ENCODE measurements at places on chromosomes 3 and 15. TPM values are rescaled to one million over a fixed set of nuclear protein-coding genes. Genes with fewer than 3 reads are reported as not detected.

DNA sequence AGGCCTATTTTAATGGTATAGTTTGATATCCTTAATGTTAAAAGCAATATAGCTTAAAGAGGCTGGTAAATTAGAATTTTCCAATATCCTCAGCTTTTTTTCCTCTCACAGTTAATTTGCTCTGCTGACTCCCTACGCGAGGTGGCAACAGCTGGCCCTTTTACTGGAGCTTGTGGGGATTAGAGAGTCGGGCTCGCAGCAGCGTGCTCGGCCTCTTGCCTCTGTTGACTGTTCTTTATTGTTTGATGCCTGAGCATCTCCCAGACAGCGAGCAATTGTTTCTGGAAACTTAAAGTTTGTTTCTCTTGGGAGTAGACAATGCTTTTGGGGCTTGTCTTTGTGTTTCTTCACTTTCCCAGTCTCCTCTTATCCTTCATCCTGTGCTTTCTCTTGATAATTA lies 80.8 kb downstream of the OPA1 start:
- peak; percentile 17 for DNase-seq

DNA sequence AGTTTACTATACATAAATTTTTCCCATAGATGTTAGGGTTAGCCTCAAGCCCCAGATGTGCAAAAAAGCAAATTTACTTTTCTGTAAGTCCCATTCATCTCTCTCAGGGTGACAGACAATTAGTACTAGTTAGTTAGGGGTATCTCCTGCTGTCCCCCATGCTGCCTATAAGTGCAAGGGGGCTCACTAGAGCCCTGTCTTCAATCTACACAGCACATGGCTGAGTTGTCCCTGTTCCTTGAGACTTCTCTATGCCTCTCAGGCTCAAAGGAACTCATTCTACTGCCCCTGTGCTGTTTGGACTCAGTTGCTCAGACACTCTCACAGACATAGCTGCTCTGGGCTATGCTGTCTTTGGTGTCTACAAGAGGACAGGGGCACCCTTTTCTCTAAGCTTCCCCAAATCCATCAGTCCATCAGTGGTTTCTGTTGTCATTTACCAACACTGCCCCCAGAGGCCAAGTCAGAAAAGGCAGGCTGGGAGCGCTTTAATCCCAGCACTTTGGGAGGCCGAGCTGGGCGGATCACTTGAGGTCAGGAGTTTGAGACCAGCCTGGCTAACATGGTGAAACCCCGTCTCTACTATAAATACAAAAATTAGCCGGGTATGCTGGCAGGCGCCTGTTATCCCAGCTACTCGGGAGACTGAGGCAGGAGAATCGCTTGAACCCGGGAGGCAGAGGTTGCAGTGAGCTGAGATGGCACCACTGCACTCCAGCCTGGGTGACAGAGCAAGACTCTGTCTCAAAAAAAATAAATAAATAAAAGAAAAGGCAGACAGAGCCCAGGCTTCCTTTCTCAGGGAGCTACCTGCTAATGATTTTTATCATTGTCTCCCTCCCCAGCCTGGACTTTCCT lies 31.4 kb upstream of the PRTG start:
- DNase-seq, result no peak

GRCh38 chr3:34238407-34238806 lies 440.0 kb downstream of the PDCD6IP start:
- DNase-seq, result no peak

DNA sequence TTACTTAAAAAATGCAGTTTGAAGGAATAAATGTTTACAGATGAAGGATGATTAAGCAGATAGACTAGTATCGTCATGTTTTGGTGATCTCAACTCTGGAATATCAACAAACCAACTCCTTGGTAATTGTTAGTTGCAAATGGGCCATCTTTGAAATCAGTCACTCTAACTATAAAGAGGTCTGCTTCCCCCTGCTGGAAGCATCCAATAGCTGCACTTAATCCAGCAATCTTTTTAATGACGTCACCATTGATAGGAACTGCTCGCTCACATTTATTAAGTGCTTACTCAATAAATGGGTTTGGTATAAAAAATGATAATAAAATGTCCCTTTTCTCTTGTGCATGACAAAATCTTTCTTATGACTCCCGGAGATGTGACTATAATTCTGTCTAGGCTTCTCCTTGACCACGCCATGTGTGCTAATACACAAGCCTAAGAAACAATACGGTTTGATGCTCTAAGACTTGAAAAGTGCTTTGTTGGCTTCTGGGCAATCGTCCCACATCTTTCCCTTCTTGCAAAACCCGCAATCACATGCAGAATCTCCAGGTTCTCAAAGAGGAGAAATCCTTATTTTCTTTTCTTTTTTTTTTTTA lies 227.6 kb upstream of the POU1F1 start:
- peak; percentile 11 for DNase-seq

GRCh38 chr3:3189102-3189727 lies 9.7 kb upstream of the CRBN start:
- no peak for DNase-seq

The ATP2C1 gene
- total RNA-seq, result 132 TPM

- peak; percentile 42 for DNase-seq
Observed at GRCh38 chr3:43691120-43691995, 620 bp downstream of the ABHD5 start.

DNA sequence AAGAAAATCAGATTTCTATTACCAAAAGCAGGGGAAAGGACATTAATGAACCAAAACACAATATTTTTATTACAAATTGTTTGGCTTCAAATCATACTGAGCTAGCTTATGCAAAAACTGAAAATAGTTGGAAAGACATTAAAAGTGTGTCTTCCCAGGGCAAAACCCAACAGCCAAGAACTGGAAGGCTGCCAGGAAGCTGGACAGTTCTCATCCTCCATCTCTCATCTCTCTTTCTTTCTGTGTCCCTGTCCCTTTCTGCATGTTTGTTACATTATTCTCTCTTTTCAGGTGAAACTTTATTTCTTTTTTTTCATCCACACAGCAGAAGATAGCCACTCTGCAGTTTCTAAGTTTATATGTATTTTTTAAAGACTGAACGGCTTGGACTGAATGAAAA lies 41.1 kb upstream of the SNTN start:
- no peak for DNase-seq

DNA sequence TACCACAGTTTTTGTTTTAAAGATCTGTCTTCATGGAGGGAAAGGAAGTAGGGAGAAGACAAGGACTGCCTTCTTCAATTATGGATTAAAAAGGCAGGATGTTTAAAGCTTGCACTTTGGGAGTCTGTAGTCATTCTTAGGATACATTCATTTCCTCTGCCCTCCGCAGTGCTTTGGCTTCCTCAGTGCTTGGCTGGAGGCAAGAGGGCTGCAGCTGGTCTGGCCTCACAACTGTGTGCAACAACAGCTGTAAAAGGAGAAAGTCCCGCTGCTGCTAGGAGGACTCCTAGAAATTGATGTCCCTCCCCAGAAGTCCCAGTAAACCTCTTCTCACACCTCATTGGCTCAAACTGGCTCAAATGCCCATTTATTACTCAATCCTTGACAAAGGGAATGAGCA lies 54.4 kb upstream of the PPP2R3A start:
- DNase-seq, result no peak

DNA sequence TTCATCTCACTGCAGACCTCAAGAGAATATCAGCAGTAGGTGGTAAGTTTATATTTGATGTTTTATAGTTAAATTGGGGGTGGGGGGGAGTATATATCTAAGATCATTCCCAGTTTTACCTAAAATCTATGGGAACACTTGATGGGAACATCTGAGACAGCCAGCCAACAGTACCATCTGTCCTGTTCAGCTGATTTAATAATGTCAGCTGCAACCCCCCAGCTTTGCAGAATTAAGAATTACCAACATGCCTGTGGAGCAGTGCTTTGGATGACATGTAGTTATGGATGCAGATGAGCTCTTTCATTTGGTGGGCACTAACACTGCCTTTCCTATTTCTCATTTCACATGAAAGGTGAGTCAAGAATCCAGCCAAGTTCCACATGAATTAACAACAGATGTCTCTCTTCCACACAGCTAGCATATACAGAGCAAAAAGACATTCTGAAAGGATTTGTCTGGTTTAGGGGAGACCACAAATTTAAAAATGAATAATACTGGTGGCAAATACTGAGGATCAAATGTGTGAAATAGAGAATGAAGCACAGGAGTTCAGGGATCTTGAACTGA lies 76.2 kb downstream of the SETD5 start:
- no peak for DNase-seq

DNA sequence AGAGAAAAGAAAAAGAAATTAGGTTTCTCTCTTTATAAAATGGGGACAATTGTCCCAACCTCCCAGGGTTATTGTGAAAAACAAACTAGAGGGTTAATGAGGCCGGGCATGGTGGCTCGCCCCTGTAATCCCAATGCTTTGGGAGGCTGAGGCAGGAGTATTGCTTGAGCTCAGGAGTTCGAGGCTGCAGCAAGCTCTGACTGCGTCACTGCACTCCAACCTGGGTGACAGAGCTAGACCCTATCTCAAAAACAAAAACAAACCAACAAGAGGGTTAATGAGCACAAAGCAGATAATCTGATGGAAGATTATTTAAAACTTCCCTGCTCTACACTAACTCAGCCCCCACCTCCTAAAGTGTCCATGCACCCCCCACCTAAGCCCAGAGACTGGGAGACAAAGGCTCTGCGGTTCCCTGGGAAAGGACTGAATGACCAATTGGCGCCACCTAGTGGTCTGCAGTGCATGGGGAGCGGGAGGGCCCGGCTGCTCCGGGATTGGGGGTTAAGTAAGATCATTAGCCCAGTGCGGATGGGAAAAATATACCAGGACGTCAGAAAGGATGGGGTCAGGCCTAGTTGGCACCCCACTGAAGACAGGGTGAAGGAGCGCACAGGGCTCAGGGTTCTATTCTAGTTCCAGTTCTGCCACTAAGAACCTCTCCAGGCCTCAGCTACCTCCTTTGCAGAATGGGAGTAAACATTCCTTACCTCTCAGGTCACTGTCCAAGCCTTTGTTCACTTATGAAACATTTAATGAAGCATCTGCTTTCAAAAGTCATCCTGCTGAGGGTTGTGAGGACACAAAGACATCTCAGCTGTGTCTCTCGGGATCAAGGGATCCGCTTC lies 15.6 kb downstream of the PIF1 start:
- peak; percentile 73 for DNase-seq

DNA sequence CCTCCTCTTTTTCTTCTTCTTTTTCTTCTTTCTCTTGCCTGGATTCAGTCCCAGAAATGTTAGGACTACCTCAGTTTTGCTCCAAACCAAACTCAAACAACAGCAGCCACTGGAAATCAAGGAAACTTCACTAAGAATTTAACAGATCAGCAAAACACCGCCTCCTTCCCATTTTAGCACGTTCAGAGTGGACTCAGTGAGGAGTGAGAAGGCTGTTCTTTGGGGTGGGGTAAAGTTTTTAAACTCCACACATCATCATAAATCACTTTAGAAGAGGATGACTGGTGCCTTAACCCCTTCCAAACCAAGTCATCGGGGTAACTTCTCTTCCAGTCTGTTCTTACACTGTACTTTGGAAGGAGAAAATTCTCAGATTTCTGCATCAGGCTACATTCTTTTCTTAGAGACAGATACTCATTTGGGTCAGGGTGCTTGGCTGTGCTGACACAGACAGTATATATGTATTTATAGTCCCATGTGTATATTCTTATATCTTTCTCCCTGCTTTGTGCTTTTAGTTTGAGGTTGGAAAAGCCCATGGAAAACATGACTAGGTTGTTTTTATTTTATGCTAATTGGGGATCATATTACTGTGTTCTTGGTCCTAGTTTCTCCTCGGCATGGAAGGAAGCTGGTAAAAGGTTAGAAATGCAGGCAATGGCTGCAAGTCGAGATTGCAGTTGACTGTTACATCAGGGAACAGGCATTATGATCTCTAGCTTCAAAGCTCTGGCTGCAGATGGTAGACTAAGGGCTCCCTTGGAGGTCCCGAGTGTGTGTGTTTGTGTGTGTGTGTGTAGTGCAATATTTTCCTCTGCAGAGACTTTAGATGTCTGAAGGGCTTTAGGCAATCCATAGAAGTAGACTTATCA lies at the start of gene CCDC80:
CCDC80 (minus strand) TSS at position 214 of the 872 bp plus-strand sequence. CDS start 1,238 bp downstream, outside the sequence.
- DNase-seq, result no peak
